ENCODE measurements at places on chromosomes 16 and 17.

- DNase-seq = no peak
Observed at GRCh38 chr17:58917228-58917627, 161.6 kb downstream of the PPM1E start.

- DNase-seq = peak; percentile 44
Observed at GRCh38 chr16:67326472-67327309, at the start of the genes KCTD19 and LRRC36. KCTD19 (minus strand) TSS chr16:67326741; CDS start chr16:67326707, 34 bp downstream. LRRC36 (plus strand) TSS chr16:67326815; CDS start chr16:67326863, 48 bp downstream.

DNA sequence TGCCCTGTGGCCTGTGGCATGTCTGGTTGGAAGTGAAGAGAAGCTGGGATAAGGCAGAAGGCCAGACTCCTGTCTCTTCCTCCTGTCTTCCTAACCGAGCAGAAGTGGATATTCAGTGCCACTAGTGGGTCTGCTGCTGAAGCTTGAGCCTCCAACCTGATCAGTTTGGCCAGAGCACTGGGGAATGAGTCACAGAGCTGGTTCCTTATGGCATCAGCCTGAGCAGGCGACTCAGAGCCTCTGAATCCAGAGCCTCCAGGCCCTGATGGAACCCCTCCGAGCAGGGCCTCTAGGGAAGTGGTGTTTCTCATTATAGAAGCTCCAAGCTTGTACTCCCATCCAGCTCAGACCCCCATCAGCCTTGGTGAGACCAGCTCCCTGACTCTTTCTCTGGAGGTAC, 2.0 kb downstream of the WSCD1 start:
- DNase-seq = no peak

DNA sequence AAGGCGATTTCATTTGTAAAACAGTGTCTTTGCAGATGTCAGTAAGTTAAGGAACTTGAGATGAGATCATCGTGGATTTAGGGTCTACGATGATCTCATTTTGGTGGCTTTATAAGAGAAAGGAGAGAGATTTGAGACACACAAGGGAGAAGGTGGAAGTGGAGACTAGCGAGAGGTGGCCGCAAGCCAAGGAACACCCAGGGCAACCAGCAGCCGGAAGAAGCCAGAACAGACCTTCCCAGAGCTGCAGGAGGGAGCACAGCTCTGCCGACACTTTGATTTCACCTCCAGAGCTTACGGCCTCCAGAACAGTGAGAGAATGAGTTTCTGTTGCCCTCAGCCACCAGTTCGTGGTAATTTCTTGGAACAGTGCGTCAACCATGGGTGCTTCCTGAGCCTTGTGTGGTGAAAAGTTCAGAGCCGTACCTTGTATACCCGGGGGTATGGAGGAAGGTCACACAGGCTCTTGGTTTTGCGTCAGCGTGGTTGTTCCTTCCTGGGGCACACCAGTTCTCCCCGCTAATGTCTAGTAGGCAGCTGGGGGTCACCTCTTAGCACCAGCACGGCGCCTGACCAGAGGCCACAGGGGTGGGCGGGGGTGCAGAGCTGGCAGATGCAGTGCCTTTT, 12.9 kb upstream of the SEC14L1 start:
- DNase-seq = peak; percentile 62

DNA sequence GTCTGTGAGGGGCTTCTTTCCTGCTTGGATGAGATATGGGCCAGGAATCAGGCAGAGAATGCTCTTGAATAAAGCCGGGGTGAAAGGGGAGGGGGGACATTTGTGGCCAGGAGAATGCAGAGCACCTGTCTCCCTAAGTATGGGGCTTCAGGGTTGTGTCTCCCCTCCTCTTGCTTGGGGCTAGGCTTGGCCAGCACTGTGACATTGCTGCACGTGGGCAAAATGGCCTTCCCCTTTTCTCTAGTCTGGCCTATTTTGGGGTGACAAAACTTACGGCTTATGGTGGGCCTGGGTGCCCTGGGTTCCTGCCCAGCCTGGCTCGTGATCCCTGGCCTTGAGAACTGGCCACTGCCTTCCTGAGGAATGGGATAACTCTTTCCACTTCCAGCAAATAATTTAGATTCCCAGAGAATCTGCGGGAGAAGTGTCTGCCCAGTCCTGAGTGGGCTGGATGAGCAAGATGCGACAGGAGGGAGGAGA, 5.6 kb downstream of the NFE2L1 start:
- no peak for DNase-seq

GRCh38 chr16:19521471-19522396, at the start of gene GDE1:
GDE1 (minus strand) TSS chr16:19522098; CDS start chr16:19521964, 134 bp downstream.
- DNase-seq = peak; percentile 88

GRCh38 chr16:35910409-35910808, 2451.0 kb downstream of the TP53TG3F start:
- DNase-seq = no peak

DNA sequence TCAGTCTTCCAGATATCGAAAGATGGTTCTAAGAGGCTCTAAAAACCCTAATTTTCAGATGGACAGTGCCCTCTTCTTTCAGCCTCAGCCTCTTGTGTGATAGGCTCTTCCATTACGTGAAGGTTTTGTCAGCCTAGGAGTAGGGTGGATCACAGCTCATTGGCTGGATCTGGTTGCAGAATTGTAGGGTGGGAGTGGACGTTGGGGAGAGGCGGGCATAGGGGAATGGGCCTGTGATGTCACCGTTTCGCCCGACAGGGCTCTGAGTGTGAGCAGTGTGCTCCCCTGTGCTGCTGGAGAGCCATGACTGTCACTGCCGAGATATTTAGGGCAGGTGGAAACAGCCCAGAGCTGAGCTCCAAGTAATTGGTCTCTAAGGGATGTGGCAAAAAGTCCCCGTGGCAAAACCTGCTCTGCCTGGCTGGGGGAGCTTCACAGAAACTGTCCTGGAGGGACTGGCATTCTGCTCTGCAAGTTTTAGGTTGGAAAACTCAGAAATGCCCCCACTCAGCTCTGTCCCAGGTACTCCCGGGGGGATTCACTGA, 6.2 kb upstream of the WFIKKN1 start:
- DNase-seq = no peak

DNA sequence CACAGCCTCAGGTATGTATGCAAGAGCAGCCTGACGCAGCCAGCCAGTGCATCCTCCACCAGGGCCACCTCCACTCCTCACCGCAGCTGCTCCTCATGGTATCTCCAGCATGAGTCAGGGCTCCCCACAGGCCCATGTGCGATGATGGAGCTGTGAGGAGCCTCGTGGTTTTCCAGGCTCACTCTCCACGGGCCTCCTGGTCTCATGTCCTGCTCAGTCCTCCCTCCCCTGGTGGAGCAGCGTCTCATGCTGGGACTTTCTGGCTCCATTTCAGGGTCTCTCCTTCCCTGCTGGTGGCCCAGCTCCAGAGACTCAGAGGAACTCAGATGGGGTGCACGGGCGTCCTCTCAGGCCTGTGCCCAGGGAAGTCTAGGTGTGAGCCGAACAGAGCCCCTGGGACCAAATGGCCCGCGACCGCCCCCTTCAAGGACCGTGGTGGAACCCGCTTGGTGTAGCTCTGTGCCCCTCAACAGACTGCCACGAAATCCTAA, 70.4 kb downstream of the METRNL start:
- no peak for DNase-seq

- DNase-seq = no peak
Observed at GRCh38 chr16:4746991-4747574, 12.7 kb downstream of the DNAAF8 start.

GRCh38 chr16:20781697-20782096, 17.9 kb downstream of the ACSM3 start:
- no peak for DNase-seq

DNA sequence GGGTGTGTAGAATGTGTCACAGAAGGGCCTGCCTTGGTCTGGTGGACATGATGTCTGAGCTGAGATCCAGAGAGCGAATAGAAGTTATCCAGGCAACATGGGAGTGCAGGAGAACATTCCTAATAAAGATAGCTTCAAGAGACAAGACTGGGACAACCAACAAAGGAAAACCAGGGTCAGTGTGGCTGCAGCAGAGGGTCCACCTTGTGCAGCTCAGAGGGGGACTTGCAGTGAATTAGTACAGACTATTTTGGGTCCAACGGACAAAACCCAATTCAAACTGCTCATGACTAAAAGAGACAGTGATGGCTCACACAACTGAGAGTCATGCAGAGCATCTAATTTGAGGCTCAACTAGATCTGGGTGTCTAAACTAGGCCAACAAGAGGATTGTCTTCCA, 192.1 kb downstream of the CBLN1 start:
- DNase-seq = no peak

DNA sequence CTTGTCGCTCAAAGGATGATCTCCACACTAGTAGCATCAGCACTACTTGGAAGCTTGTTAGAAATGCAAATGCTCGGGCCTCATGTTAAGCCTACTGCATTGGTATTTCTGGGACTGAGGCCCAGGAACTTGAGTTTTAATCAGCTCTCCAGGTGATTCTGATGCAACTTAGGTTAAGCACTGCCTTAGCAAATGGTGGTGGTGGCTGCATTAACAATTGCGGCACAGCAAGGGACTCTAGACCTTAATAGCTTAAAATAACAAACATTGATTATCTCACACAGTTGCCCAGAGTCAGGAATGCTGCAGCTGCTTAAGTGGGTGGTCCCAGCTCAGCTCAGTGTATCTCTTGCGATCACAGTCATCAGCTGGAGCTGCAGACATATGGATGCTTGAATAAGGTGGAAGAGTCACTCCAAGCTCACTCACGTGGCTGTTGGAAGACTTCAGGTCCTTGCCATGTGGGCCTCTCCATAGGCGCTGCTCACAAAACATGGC, 25.8 kb downstream of the HS3ST3A1 start:
- no peak for DNase-seq

DNA sequence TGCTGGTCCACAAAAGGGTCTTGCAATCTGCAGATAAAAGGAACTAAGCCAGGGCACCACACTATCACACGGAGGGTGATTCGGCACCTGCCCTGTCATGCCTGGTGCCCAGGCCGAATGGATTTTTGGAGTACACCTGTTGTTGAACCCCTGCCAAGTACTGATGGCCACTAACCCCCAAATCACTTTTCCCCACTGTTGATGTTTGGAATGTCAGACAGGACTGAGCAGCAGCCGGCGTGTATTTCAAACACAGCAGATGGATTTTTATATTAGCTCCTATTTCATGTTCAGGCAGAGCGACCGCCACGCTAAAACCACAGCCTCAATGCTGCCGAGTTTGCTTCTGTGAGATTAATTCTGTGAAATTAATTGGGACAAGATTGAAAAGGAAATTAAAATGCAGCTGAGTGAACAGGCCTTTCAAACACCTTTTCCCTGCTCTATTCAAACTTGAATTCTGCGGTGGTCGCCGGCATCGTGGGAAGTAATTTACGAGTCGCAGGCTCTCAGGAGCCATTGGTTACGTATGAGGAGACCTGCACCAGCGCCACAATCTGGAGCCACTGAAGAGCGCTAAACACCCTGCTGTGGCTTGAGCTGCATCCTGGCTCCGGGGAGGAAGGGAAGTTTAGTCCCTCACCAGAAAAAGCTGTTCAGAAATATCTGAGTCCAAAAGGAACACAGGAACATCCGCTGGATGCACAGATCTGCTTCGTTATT, 48.5 kb downstream of the SNX11 start:
- no peak for DNase-seq

DNA sequence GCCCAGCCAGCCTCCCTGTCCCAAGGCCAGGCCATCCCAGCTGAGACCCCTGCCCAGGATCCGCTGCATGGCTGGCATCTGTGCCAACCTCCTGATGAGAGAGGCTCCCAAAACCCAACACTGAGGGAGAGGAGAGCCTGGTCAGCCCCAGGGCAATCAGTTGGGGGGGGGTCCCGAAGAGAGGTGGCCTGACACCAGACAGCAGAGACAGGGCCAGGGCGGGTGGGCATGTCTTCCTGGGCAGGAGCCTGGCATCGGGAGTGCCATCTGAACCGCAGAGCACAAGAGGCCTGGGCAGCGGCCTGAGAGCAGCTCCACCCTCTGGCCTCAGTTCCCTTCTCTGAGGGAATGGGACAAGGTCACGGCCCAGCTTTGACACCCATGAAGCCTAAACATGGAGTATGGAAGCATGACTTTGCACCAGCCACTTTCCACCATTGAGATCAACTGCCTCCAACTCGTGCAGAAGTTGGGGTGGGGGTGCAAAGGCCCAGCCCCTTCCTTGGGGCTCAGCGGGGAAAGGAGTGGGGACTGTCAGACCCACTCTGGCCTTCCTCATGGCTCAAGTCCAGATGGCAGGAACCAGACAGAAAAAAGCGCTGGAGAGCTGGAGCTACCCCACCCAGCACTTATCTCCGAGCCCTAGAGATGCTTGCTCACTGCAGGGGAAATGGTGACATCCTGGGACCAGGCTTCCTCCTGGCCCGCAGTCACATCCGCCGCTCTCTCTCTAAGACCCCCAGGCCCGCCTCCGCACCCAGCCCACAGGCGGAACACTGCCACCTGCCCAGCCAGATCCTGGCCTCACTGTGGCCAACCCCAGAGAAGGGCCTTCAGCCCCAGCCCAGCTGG, 9.7 kb downstream of the RHBDF2 start:
- DNase-seq = no peak

DNA sequence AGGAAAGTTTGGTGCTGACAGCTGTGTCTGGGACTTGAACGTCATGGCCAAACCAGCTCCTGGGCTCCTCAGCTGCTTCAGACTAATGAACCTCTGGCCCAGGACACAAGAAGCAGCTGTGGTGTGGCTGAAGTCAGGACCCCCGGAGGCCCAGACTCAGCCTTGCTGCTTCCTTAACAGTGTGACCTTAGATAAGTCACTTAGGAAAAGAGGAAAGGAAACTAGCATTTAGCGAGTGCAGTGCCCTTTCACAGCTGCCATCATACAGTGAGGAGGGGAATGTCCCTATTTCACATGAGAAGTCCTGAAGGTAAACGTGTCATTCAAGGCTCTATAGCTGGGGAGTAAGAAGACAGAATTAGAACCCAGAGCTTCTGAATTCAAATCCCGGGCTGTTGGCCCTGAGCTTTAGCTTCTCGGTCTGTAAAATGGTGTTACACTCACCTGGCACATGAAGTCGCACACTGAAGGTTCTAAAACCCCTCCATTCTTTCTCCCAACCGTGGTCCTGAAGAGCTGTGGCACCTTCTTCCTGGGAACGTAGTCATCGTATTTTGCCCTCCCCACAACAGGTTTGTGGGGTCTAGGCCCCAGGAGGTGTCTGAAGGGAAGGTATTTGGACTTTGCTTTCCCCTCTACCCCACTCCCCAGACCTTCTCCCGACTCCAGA, 910 bp upstream of the RAMP2 start:
- no peak for DNase-seq

GRCh38 chr16:46883353-46883689, 841 bp upstream of the GPT2 start:
- no peak for DNase-seq

DNA sequence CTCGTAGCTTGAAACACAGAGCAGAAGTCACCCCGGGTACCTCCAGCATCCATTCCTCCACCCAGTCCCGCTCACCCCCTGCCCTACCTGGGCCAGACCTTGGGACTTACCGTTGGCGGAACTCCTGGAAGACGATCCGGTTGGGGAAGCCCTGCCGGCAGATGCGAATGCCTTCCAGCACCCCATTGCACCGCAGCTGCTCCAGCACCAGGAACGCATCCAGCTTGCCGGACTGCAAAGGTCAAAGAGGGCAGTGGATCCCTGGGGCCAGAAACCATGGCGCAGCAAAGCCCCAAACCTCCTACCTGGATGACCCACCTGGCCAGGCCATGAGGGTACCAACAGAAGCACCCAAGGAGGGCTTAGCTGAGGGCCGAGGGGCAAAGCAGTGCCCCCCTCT, 97.9 kb downstream of the NDE1 start:
- no peak for DNase-seq

- no peak for DNase-seq
Observed at GRCh38 chr17:58318065-58318481, 10.5 kb downstream of the TSPOAP1 start.

All from stimulated activated CD4-positive, alpha-beta T cell treated with anti-CD3 and anti-CD28 coated beads, Interleukin-12 subunit alpha, Interleukin-12 subunit beta, amount 100 ng/mL, for 48 hours (primary cell).